ENCODE measurements at places on chromosomes 6 and 20. TPM values are rescaled to one million over a fixed set of nuclear protein-coding genes. Genes with fewer than 3 reads are reported as not detected.
A peak's percentile ranks its signal among the peaks of the same experiment; 100 is the strongest.

The MLIP gene
- under 0.01 TPM for total RNA-seq

The EEF1E1 gene
- total RNA-seq, result 18.9 TPM

The RBM24 gene
- not detected for total RNA-seq

The GGTLC1 gene
- total RNA-seq, result 3.4 TPM

The FAM217A gene
- total RNA-seq, result not detected

The ESR1 gene
- 0.52 TPM for total RNA-seq

GRCh38 chr6:52497652-52498408 lies 77.7 kb downstream of the EFHC1 start:
- no peaks in the 10 kb centered on the region for H3K4me1 ChIP-seq
- DNase-seq, result no peak
- no peaks in the 10 kb centered on the region for H3K27me3 ChIP-seq
- H3K4me3 ChIP-seq, result no peak overlapping the region

DNA sequence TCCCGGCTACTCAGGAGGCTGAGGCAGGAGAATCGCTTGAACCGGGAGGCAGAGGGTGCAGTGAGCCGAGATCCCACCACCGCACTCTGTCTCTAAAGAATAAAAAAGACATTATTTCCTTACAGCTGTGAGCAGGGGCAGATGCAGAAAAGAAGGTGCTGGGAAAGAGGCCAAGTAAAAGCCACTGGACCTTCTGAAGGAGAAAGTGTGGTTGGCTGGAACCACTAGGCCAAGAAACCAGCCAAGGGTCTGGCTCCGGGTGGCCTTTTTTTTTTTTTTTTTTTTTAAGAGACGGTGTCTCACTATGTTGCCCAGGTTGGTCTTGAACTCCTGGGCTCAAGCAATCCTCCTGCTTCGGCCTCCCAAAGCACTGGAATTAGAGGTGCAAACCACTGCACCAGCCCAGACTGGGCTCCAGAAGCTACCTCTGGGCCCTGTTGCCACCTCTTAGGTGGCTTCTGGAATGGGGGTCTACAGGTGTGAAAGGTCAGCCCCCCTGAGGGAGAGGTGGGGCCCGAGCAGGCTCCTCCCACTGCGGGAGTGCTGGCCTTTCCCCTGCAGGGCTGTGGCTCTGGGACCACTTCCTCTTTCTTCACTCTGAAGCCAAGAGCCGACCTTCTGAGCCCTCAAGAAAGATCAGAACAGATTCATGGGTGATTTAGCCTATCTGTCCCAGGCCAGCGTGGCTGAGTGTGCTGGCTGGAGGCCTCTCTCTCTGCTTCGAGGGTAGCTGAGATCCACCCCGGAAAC lies at the start of gene FGD2:
FGD2 (plus strand) TSS at position 595 of the 750 bp plus-strand sequence. CDS start 163 bp downstream, outside the sequence.
- no peaks in the 10 kb centered on the region for H3K27me3 ChIP-seq
- H3K4me1 ChIP-seq, result no peaks in the 10 kb centered on the region
- no peak within 1 kb of the TSS for H3K4me3 ChIP-seq
- DNase-seq, result no peak

DNA sequence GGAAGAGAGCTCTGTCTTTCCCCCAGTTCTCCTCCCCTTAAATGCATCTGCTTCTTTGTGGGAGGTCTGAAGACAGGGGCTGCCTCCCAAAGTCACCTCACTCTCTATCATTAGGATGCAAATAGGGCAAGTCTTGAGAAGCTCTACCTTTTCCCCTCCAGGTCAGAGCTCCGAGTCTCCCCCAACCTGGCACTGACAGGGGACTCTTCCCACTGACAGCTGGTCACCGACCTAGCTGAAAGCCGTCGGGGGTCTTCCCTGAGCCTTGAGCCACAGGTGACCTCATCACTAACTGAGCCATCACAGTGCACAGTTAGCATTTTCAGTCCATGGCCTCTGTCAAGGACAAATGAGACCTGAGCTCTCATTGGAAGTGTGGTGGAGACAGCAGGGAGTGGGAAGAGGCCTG lies 386.7 kb downstream of the HACE1 start:
- no peak overlapping the region for H3K27ac ChIP-seq
- no peak for DNase-seq
- no peak overlapping the region for H3K4me3 ChIP-seq
- no peaks in the 10 kb centered on the region for H3K27me3 ChIP-seq

DNA sequence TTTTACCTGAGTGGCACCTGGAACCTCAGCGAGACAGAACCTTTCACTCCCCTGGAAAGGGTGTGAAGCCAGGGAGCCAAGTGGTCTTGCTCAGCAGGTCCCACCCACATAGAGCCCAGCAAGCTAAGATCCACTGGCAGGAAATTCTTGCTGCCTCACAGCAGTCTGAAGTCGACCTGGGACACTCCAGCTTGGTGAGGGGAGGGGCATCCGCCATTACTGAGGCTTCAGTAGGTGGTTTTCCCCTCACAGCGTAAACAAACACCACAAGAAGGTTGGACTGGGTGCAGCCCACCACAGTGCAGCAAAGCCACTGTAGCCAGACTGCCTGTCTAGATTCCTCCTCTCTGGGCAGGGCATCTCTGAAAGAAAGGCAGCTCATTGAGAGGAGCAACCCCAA lies 134.7 kb upstream of the RSPO3 start:
- no peaks in the 10 kb centered on the region for H3K4me1 ChIP-seq
- H3K27ac ChIP-seq, result no peak overlapping the region
- DNase-seq, result no peak
- H3K27me3 ChIP-seq, result no peaks in the 10 kb centered on the region
- no peaks in the 10 kb centered on the region for H3K36me3 ChIP-seq
- no peak overlapping the region for H3K4me3 ChIP-seq

DNA sequence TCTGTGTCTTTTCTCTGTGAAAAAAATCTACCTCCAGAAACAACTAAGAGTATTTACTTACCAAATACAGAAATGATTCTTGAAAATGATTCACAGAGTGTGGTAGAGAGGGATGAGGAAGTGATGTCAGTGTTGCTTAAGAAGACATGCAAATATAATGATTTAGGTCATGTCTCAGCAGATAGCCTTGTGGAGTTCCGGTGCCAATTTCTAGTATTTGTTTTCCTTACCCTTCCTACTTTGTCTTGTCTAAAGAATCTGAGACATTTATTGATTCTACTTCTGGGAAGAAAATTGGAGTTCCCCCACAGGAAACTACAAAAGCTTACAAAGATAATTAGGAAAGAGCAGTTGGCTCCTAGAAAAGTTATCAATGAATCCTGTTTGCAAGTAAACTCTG lies 68.8 kb downstream of the GJA1 start:
- H3K27me3 ChIP-seq, result no peaks in the 10 kb centered on the region
- no peak for DNase-seq
- no peaks in the 10 kb centered on the region for H3K36me3 ChIP-seq
- H3K4me3 ChIP-seq, result no peak overlapping the region

GRCh38 chr20:13788167-13788834 lies 3.5 kb downstream of the NDUFAF5 start:
- DNase-seq, result peak; percentile 61
- H3K27ac ChIP-seq, result peak overlapping the region; percentile 43
- no peaks in the 10 kb centered on the region for H3K27me3 ChIP-seq
- H3K36me3 ChIP-seq, result no peaks in the 10 kb centered on the region

- no peak overlapping the region for H3K4me3 ChIP-seq
- no peaks in the 10 kb centered on the region for H3K27me3 ChIP-seq
- no peak for DNase-seq
- no peaks in the 10 kb centered on the region for H3K36me3 ChIP-seq
- H3K27ac ChIP-seq, result no peak overlapping the region
These were observed 736.1 kb downstream of the HDGFL1 start for GRCh38 chr6:23305325-23305943.

DNA sequence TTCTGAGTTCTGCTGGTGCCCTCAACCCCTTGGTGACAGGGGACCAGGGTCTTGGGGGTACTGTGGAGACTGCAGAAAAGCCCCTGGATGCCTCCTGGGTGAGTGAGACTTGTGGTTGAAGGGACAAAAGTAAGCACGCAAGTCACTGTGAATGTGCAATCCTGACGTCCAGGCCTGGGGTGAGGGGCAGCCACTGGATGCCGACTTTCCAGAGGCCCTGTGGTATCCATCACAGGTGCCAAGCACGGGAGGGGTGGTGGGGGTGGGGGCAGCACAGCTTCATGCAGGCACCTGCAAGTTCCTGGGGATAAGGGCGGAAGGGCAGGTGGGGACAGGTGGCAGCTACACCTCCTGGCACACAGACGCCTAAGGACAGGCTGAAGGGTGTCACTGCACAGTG lies 20.1 kb upstream of the UBE2V1 start:
- H3K4me1 ChIP-seq, result peaks cover 10% of the 10 kb centered on the region
- DNase-seq, result no peak
- no peaks in the 10 kb centered on the region for H3K27me3 ChIP-seq
- no peak overlapping the region for H3K4me3 ChIP-seq

DNA sequence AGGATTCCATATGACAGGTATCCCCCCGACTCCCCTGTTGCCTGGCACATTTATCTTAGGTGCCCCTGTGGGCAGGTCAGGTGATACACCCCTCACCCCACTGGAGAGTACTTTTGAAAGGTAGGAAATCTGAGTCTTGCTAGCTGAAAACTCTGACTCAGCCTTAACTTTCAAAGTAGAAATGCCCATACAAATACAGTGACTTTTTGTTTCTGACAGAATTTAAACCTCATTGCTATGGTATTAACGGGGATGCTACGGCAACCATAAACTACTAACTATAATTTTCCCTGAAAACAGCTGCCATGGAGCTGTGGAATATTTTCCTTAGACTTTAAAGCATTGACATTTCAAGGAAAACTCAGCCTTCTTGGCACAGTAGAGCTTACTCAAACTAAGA lies 536.0 kb downstream of the RFPL4B start:
- no peak overlapping the region for H3K27ac ChIP-seq
- no peaks in the 10 kb centered on the region for H3K36me3 ChIP-seq
- no peaks in the 10 kb centered on the region for H3K4me1 ChIP-seq

DNA sequence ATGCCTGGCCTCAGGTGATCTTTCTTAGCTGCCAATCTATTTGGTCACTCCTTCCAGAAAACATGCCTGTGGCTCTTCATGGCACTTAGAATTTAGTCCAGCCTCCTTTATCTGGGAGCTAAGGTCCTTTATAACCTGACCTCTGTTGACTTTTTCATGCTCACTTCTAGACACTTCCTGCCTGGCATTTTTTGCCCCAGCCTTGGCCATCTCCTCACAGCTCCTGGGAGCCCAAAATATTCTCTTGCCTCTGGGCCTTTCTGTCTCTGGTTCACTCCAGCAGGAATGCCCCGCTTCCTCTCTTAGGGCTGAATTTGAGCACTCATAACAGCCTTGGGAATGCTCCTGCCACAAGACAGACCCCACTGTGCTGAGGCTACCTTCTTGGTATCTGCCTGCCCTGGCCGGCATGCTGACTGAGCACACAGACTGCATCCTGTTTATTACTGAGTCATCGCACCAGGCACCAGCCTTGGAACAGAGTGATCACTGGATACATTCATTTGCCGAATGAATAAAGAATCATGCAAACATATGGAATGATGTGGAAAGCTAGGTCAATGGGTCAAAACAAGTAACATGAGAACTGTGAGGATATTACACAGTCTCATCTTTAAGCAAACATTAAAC lies 5.8 kb upstream of the EEF1E1 start:
- no peaks in the 10 kb centered on the region for H3K27me3 ChIP-seq
- H3K4me3 ChIP-seq, result no peak overlapping the region
- no peak overlapping the region for H3K27ac ChIP-seq
- DNase-seq, result no peak
- no peaks in the 10 kb centered on the region for H3K4me1 ChIP-seq

- no peaks in the 10 kb centered on the region for H3K36me3 ChIP-seq
- H3K27me3 ChIP-seq, result no peaks in the 10 kb centered on the region
- H3K4me3 ChIP-seq, result no peak overlapping the region
These were observed 67.8 kb upstream of the ANKEF1 start for GRCh38 chr20:9966966-9967365.

GRCh38 chr20:2066461-2067122 lies 35.0 kb upstream of the STK35 start:
- no peaks in the 10 kb centered on the region for H3K27me3 ChIP-seq
- DNase-seq, result no peak
- H3K36me3 ChIP-seq, result no peaks in the 10 kb centered on the region
- H3K4me3 ChIP-seq, result no peak overlapping the region
- H3K27ac ChIP-seq, result no peak overlapping the region

DNA sequence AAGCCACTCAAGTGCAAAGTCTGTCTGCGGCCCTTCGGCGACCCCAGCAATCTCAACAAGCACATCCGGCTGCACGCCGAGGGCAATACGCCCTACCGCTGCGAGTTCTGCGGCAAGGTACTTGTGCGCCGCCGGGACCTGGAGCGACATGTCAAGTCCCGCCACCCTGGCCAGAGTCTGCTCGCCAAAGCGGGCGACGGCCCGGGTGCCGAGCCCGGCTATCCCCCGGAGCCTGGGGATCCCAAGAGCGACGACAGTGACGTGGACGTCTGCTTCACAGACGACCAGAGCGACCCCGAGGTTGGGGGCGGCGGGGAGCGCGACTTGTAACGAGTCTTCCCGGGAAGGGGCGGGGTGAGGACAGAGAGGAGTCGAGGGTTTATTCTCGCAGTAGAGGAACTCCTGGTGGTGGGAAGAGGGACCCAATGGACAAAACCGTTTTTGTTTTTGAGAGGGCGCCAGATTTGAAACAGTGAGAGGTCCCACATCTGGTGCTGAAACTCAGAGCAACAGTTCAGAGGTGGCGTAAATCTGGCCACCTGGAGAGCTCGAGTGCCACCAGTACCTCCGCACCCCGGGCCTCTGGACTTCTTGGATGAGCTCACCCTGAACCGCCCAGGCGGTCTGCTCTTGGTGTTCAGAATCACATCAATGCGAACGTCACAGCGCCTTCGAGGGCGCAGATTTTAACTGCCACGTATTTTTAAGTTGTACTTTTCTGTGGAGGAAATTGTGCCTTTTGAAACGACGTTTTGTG lies 8.0 kb downstream of the PRDM13 start:
- H3K36me3 ChIP-seq, result no peaks in the 10 kb centered on the region
- no peak for DNase-seq
- H3K27ac ChIP-seq, result no peak overlapping the region
- H3K27me3 ChIP-seq, result peaks cover 67% of the 10 kb centered on the region

DNA sequence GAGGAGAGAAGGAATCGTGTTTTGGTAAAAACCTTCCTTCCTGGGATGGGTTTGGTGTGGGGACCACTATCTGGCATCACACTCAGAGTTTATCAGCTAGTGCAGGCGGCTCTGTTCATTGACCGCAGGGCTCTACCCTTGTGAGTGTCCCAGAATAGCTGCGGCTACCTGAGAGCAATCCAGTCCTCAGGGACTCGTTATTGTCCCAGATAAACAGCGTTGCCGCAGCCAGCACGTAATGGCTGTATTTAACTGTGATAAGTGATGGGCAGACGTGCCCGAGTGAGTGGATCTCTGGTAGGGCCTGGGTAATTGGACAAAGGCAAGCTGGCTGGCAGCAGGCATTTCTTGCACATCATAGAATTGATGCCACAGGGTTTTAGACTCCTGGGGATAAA lies 163.3 kb downstream of the SOBP start:
- DNase-seq, result no peak
- no peak overlapping the region for H3K4me3 ChIP-seq

- H3K36me3 ChIP-seq, result no peaks in the 10 kb centered on the region
- no peaks in the 10 kb centered on the region for H3K4me1 ChIP-seq
- H3K27me3 ChIP-seq, result no peaks in the 10 kb centered on the region
- no peak overlapping the region for H3K4me3 ChIP-seq
These were observed 345.1 kb downstream of the BTBD3 start for GRCh38 chr20:12262747-12263146.

GRCh38 chr6:108947114-108947854 lies 99.1 kb downstream of the ARMC2 start:
- peaks cover 41% of the 10 kb centered on the region for H3K4me1 ChIP-seq
- H3K36me3 ChIP-seq, result no peaks in the 10 kb centered on the region
- no peak overlapping the region for H3K4me3 ChIP-seq
- no peaks in the 10 kb centered on the region for H3K27me3 ChIP-seq

All from body of pancreas (tissue), 4 donors.